CD4-positive, CD25-positive, alpha-beta regulatory T cell (primary cell): ENCODE measurements at places on chromosomes 7 and 10.

- DNase-seq, result no peak
These were observed 23.7 kb upstream of the LIMK1 start for GRCh38 chr7:74059681-74060588.

DNA sequence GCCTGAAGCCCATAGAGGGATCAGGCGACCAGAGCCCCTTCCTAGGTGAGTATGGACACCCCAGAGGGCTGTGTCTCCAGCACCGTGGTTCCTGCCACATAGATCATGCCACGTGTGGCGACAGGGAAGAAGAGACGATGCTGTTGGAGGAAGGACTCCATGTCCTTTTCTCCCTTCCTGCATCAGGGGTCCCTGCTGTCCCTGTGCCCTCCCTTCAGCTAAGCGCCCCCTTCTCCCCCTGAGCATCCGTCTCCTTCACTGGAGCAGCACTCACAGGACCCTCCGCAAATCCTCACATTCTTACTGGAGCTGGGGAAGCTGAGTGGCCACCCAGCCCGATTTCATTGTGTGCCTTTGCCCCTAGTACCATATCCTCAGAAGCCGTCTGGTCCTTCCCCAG lies 85.6 kb upstream of the NPS start:
- no peak for DNase-seq

GRCh38 chr10:119344381-119344780 lies 137.0 kb downstream of the GRK5 start:
- no peak for DNase-seq

DNA sequence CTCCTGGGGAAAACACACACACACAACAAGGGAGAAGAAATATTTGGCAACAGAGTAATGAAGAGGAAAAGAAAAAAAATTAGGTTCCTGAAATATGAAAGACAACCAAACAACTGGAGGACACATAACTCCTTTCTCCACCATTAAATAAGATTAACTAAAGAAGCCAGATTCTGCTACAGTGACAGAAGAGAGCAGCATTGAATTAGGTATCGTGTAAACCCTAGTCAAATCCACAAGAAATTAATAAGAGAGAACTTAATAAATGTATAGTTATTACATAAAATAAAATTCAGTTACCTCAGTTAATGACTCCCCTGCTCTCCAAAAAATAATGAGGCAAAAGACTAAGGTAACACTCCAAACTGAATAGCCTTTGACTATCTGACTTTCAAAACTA lies 306.7 kb downstream of the CRPPA start:
- no peak for DNase-seq

DNA sequence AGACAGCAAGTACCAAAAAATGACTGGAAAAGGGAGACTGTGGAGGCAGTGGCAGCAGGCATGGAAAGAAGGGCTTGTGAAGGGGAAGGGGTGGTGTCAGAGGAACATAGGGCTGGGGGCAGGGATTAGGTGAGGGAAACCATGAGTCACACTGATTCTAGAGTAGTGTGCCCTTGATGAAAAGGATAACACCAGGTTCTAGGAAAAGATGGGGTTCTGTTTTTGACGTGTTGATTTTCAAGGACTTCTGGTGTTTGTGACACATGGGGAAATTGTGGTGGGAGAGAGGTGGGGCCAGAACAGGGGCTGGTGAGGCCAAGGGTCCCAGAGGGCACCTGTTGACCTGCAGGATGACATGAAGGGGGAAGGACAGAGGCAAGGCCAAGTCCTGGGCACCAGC lies 57.1 kb downstream of the FIGNL1 start:
- DNase-seq, result no peak

DNA sequence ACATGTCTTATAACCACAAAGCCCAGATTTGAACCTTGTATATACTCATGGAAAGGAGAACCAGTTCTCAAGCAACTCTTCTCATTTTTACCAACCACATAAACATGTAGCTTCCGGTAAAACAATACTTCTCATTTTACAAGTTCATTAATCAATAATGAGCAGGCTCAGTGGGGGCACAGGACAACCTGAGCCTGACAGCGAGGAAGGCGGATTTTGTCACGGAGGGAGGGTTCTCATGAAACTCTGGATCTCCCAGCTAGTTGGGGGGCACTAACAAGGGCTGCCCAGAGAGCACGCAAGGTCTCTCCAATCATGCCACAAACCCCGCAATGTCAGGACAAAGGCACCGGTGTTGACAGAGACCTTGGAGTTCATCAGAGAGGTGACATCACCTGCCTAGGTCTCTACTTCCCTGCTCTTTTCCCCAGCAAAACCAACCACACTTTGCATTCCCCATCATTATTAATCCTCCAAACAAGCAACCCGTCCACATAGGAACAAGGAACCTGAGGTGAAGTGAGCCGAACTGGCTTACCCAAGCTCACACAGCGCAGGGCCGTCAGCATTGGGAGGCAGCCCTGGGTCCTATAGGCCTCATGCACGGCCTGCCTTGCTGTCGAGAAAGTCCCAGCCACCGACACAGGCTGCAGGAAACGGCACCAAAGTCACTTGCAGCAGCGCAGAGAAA lies 192.1 kb upstream of the KLF14 start:
- peak; percentile 41 for DNase-seq

DNA sequence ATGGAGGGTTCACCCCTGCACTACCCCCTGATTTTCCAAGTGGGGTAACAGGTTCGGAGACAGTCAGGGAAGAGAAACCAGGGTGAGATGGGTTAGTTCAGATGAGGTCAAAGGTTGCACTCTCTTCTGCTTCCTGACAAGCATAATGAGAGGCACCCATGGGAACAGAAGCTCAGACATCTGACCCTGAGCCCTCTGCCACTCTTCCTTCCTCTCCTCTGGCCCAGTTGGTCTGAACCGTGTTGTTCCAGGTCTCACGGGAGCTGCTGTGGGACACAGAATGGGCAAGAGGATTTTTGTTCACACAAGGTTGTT lies 38.4 kb downstream of the DNAJB12 start:
- DNase-seq, result no peak

DNA sequence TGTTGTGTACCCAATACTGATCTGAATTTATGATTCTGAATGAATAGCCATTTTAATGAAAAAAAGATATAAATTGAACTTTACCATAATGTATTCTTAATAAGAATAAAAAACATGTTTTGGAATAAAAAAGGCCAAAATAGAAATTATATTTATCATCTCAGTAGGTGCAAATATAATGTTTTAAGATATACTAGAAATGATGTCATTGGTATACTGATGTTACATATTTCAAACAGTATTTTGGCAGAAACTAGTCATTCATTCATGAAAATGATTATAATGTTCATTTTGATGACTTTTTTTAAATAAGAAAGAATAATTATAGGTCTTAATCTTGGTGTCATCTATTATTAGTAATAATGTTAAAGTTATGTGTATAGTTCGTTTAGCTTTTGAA lies 9.2 kb downstream of the PCGF5 start:
- no peak for DNase-seq

DNA sequence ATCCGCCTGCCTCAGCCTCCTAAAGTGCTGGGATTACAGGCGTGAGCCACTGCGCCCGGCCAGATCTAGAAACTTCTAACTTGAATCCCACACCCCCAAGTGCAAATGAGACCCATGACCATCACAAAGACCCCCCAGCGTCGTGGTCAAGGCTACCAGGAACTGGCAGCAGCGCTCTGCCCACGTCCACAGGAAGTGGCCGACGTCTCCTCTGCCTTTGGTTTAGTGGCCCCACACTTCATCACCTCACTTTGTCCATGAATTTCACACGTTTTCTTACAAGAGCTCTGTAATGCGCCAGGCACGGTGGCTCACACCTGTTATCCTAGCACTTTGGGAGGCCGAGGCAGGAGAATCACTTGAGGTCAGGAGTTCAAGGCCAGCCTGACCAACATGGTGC lies 53.5 kb upstream of the TNRC18 start:
- no peak for DNase-seq

DNA sequence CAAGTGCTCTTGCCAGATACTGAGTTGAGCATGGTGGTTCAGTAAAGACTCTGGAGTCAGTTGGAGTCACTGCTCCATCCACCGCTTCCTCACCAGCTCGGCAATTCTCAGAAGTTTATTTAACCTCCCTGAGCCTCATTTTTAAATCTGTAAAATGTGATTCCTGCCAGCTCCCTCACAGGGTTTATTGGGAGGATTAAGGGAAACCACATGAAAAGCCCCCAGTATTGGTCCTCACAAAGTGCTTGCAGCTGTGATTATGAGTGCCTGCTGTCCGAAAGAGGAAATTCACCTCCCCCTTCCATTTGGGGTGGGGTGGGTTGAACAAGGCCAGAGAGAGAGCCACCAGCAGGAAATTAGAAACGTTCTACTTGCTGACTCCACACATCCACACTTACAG lies 99.0 kb downstream of the AOAH start:
- no peak for DNase-seq

- no peak for DNase-seq
These were observed 19.8 kb downstream of the ADAMTS14 start for GRCh38 chr10:70692043-70692603.

- no peak for DNase-seq
These were observed 23.7 kb upstream of the CUBN start for GRCh38 chr10:17153321-17153720.

DNA sequence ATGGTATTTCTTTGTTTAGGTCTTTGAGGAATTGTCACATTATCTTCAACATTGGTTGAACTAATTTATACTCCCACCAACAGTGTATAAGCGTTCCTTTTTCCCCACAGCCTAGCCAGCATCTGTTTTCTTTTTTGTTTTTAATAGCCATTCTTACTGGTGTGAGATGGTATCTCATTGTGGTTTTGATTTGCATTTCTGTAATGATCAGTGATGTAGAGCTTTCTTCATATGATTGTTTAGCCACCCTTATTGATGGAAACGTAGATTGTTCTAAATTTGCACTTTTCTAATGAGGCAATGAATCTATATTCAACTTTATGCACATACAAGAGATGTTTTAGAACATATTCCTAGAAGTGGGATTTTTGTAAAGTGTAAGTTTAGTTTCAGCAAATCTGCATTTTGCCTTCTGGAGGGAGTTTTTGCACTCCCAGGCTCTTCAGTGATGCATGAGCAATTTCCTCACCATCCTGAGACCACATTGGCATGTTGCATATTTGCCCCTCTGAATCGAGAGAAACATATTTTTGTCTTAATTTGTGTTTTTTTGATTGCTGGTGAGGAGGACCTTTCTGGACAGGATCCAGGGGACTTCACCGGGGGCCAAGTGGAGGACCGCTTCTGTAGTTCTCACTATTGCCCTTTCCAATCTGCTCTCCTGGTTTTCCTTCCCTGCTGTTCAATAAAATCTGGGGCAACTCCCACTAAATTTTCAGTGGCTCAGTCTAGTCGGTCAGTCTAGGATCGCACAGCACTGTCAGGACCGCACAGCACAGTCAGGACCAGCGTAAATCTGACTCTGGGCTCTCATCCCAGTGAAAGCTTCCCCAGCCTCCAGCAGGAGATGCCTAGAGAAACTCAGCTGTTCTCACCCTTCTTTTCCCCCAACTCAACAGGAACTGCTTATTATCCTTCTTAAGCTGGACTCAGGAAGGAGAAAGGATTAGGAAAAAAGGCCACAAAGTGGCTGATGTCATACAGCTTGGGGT lies 157.0 kb downstream of the PTPN20 start:
- no peak for DNase-seq

DNA sequence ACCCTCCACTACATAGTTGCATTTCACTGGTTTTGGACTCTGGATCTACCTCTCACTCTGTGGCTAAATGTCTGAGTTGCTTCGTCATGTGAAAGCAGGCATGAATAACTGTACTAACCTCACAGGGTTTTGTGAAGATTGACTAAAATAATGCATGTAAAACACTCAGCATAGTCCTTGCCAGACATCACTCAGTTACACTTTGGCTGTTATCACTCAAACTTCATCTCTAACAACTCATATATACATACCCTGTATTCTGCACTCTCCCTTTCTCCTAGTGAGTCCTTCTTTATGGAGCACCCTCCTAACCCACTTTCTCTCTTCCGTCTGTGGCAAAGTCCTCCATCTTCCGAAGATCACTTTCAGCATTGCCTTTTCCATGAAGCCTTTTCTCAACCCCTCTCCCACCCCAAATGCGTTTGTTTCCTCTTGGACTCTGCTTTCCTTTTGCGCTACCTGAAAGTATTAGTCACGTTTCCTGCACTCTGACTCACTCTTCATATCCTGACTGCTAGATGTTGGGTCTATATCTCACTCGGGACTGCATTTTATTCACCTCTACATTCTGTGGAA lies 72.6 kb downstream of the OSBPL3 start:
- peak; percentile 24 for DNase-seq

GRCh38 chr10:100519311-100520051 lies at the start of gene SEC31B:
Gene SEC31B, minus strand, starts transcription at chr10:100519861. Its CDS starts 2,909 bp downstream, at chr10:100516952.
- DNase-seq, result no peak

DNA sequence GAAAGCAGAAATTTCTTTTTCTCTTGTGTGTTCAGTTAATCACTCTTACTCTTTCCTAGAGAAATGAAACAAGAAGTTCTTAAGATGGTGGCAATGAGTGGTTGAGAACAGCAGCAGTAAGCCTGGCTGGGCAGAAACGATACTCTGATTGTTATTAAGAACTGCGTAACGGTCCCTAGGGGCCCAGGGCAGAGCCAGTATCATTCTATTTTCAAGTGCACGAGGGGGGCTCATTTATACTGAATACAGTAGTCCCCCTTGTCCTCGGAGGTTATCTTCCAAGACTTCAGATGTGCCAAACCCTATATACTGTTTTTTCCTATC lies 64.9 kb downstream of the EEPD1 start:
- DNase-seq, result no peak

DNA sequence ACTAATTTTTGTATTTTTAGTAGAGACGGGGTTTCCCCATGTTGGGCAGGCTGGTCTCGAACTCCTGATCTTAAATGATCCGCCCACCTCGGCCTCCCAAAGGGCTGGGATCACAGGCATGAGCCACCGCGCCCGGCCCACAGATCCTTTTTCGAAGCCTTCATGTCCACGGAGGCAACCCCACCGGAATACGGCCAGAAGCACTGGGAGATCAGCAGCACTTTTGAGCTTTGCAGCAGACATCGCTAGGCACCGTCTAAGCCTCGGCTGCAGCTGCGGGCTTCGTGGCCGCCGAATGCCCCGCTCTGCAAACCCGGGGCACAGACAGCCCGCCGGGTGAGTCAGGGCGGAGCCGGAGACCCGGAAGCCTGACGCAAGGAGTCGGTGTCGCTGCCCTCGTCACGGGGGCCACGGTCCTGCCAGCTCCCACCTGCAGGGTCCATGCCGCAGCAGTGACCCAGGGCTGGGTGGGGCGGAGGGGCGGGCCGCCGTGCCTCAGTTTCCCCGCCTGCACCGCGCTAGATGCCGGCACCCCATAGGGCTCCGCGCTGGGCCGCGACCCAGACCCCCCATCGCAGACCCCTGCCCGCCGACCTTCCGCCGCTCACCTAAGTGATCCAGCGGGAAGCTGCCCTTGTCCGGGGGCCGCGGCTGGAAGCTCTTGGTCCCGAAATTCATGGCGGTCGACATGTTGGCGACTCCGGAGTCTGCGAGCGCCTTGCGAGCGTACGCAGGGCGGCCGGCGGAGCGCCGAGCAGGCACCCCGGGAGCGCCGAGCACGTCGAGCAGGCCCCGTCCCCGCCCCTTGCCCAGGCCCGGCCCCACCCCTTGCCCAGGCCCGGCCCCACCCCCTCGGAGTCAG lies at the start of gene COX19:
TSS of gene COX19 (minus strand) at position 730 of the 862 bp plus-strand sequence. CDS start at position 690, 40 bp downstream.
- peak; percentile 89 for DNase-seq
